GM23248 (cell line): ENCODE measurements at places on chromosomes 5 and 9.

- DNase-seq: peak; percentile 11
Measured at GRCh38 chr9:112404508-112404932, 24.6 kb downstream of the HSDL2 start.

GRCh38 chr5:29263915-29264351 lies 1929.6 kb upstream of the CDH6 start:
- no peak for DNase-seq

DNA sequence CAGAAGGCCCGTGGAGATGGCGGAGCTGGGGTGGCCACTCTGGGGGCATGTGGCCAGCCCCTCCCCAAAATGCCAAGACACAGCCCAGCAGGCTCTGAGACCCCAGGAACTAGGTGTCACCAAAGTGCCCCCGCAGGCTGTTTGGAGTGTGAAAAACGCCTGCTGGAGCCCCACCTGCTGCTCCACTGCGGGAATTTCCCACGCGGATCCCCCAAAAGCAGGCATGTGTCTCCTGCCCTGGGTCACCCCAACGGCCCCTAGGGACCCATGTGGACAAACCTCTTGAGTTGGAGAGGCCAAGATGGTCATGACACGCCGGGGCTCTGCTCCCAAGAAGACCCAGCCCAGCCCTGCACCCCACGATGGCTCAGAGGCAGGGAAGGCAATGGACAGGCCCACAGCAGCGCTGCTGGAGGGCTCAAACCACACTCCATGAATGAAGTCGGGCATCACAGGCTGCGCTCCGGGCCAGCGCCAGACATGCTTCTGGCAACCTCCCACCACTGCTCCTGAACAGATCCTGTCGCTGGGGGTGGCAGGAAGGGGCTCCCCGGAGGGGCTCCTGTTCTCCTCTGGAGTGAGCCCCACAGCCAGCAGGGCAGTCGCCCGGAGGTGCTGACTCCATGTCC lies 15.3 kb downstream of the NOTCH1 start:
- DNase-seq: no peak

GRCh38 chr5:148912714-148913398 lies 86.4 kb downstream of the ADRB2 start:
- peak; percentile 99 for DNase-seq

- DNase-seq: peak; percentile 54
Measured at GRCh38 chr9:96554326-96554725, 65.3 kb downstream of the CDC14B start.

- no peak for DNase-seq
Measured at GRCh38 chr9:136117291-136117915, 1.3 kb downstream of the TMEM250 start.

DNA sequence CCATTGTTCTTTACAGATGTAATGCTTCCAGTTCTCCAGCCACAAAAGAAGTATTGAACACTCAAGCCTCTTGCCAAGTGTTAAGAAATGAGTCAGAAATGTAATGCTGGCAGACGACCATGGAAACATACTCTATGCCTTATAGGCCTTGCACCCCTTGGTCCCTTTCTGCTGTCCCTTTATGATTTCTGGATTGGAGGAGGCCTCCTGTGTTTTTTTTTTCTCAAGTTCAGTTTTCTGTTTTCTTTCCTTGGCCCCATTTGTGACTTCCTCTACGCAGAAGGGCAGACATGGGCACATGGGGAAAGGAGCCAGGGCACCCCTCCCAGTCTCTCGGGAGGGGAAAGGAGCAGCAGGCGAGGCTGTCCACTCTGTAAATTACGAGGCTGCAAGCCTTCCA lies 53.4 kb downstream of the SNX18 start:
- peak; percentile 57 for DNase-seq

DNA sequence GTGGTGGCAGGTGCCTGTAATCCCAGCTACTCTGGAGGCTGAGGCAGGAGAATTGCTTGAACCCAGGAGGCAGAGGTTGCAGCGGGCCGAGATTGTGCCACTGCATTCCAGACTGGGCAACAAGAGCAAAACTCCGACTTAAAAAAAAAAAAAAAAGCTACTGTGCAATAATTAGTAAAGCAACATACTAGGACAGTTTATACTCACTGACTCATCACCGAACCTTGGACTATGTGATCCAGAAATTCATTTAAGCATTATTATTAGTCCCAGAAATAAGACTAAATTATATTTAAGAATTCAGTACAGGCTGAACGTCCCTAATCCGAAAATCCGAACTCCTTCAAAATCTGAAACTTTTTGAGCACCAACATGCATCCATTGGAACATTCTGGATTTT lies 37.8 kb downstream of the GOLPH3 start:
- DNase-seq: peak; percentile 61

- peak; percentile 41 for DNase-seq
Measured at GRCh38 chr5:54869691-54870090, 115.7 kb downstream of the ESM1 start.
